ENCODE measurements at places on chromosomes 2 and 18. TPM values are rescaled to one million over a fixed set of nuclear protein-coding genes. Genes with fewer than 3 reads are reported as not detected.

- DNase-seq = no peak
Measured at GRCh38 chr2:107556038-107556627, 270.6 kb upstream of the RGPD4 start.

GRCh38 chr2:196137271-196137670, 34.1 kb downstream of the STK17B start:
- no peak for DNase-seq

Gene DNAH6
- 0.49 TPM for total RNA-seq

DNA sequence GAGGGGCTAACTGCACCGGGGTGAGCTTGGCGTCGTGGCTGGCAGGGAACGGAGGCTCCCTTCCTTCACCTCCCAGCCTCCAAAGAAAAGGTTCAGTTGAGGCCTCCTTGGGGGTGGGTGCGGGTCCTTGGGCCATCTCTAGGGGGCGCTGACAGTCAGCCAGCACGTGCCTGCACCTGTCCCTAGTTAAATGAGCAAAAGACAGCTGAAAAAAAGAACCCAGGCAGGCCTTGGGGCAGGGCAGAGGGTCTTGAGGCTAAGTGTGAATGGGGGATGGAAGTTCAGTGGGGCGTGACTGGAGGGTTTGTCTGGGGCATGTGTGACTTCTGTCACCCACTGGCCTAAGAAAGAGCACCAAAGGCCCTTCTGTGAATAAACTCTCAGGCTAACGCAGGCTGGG, 56.4 kb downstream of the ZFP36L2 start:
- no peak for DNase-seq

DNA sequence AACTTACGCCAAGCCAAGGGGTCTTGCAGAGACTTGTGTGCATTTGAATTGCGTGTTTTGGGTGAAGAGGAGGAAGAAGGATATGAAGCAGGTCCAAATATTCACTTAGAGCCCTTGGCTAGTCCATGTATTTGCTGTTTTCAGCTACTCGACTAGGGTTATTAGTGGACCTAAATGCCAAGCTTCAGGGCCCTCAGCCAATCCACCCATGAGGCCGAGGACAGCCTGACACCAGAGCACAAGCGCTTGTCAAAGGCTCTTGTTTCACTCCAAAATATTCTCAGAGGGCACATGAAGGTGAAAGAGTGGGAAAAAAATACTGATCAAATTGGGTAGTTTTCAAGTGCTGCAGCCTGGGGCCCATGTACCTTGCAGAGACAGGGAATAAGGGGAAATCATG, 174.8 kb upstream of the ACAA2 start:
- DNase-seq = no peak

Gene PARD6G
- 0.54 TPM for total RNA-seq

Gene SPAST
- 37.3 TPM for total RNA-seq

GRCh38 chr18:9539283-9539682, 64.0 kb downstream of the RALBP1 start:
- DNase-seq = peak; percentile 82

GRCh38 chr2:104487366-104487765, 366.5 kb upstream of the POU3F3 start:
- DNase-seq = no peak

- no peak for DNase-seq
Measured at GRCh38 chr2:218256612-218257350, 4.0 kb upstream of the GPBAR1 start.

DNA sequence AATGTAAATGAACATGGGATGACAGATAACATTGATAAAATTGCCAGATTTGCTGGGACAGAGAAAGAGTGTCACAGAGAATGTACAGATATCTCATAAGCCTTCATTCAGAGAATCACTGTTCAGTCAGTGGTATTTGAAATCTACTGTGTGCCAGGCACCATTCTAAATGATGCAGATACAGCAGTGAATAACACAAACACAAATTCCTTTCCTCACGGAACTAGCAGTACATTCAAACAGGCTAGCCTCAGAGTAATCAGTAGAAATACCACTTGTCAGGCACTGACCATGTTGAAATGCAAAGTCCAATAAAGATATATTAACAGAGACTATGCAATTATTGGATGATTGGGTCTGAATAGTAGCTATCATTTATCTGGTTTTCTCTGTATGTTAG, 211.0 kb downstream of the RDH14 start:
- DNase-seq = no peak

Gene PTCD3
- total RNA-seq = 61.6 TPM

Gene MAP3K19
- total RNA-seq = not detected

Gene DES
- total RNA-seq = 4.7 TPM

- peak; percentile 32 for DNase-seq
Measured at GRCh38 chr2:201942531-201942930, 91.1 kb upstream of the FZD7 start.

Gene GALR1
- not detected for total RNA-seq

GRCh38 chr2:54523324-54523959, 67.3 kb downstream of the SPTBN1 start:
- no peak for DNase-seq

Gene ATP8B1
- 11.2 TPM for total RNA-seq

DNA sequence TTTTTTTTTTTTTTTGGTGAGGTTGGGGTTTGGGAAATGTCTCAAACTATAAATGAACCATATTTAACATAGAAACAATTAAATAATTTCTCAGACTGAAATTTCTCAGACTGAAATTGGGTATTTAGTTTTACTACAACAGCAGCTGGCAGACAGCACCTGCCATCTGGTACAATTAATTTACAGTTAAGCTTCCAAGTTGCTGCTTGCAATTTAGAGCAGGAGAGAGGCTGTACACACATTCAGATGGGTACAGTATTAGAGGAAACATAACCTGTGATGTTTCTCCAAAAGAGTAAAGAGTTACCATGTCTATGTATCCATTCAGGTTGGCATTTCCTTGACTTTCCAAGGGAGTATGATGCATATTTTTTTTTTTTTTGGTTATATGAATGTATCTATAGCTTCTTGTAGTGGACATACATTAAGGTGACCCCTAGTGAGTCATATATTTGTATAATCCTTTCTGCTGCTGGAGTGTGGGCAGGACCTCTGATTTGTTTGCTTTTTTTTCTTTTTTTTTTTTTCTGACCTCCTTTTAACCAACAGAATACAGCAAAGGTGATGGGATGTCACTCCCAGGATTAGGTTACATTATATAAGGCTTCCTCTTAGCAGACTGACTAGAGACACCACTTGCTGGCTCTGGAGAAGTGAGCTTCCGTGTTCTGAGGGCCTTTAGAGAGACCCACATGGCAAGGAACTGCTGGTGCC, 201.7 kb downstream of the PTH2R start:
- no peak for DNase-seq

- DNase-seq = no peak
Measured at GRCh38 chr2:102780467-102780866, 18.6 kb downstream of the TMEM182 start.

Gene C2orf72
- total RNA-seq = not detected

Gene CRYGC
- total RNA-seq = not detected

DNA sequence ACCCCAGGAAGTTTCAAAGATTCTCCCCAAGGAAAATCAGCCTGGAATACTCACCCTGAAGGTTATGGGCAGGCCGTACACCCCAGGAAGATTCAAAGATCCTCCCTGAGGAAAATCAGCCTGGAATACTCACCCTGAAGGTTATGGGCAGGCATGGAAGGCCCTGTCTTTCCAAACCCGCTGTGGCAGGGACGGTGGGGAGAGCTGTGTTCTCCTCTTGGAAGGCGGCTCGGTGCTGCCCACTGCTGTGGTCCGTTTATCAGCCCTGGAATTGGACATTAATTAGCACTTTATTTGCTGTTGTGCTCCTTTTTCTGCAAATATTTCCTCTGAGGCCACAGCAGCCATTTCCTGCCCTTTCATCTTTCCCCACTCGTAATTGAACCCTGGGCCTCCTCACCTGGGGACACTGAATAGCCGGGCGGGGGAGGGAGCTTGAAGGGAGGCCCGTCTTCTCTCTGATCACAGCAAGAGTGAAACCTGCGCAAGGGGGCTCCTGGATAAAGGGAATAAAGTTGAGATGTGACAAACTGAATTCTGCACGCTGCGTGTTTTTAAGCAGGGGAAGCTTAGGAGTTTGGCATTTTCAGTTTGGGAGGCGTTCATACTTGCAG, 308.7 kb upstream of the SALL3 start:
- DNase-seq = no peak

GRCh38 chr18:47480166-47480565, 228.7 kb upstream of the SKOR2 start:
- DNase-seq = no peak

Gene ALPP
- total RNA-seq = not detected

DNA sequence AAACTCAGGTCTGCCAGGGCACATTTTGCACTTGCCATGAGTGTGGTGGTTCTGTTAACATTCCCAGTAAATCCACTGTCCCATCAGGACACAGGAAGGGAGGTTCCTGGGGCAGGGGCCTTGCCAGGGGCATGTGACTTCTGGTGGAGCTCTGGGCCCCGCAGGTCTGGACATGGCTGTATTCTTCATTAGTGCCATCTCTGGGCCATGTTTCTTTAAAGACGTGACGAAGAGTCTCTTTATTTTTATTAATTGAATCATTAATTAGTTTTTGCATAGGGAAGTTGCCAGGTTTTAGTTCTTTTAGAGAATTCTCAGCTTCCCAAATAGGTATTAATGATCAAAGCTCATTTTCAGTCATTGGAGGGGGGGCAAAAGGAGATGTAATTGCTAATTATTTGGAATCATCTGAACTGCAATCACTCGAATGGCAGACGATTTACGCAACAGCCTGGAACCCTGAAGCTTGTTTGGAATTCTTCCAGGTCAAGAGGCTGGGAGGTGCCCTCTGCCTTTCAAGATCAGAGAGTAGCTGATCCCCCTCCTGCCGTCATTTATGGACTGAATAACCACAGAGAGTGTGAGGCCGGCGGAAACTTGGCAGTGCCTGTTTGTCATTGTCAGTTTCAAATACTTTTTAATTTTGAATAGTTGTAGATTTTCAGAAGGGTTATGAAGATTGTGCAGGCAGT, 106.2 kb downstream of the RTP5 start:
- no peak for DNase-seq

DNA sequence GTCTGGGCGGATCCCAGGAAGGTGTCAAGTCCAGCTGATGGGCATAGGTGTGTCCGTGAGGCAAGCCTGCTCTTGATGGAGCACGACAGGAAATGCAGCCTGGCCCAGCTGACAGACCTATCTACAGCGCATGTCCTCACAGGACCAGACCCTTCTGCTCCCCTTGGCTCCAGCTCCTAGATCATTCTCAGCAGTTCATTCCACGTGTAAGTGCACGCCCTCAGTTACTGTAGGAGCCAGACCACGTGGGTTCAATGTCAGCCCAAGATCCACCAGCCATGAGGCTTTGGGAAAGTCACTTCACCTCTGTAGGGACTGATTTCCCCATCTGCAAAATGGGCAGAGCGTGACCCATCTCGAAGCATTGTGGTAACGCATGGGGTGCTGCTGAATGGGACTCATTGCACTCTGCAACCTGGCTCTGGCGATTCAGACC, 47.8 kb downstream of the TMEM17 start:
- DNase-seq = no peak

GRCh38 chr18:57150828-57151227, 3.9 kb downstream of the BOD1L2 start:
- DNase-seq = no peak

Gene GRHL1
- total RNA-seq = 1.3 TPM

DNA sequence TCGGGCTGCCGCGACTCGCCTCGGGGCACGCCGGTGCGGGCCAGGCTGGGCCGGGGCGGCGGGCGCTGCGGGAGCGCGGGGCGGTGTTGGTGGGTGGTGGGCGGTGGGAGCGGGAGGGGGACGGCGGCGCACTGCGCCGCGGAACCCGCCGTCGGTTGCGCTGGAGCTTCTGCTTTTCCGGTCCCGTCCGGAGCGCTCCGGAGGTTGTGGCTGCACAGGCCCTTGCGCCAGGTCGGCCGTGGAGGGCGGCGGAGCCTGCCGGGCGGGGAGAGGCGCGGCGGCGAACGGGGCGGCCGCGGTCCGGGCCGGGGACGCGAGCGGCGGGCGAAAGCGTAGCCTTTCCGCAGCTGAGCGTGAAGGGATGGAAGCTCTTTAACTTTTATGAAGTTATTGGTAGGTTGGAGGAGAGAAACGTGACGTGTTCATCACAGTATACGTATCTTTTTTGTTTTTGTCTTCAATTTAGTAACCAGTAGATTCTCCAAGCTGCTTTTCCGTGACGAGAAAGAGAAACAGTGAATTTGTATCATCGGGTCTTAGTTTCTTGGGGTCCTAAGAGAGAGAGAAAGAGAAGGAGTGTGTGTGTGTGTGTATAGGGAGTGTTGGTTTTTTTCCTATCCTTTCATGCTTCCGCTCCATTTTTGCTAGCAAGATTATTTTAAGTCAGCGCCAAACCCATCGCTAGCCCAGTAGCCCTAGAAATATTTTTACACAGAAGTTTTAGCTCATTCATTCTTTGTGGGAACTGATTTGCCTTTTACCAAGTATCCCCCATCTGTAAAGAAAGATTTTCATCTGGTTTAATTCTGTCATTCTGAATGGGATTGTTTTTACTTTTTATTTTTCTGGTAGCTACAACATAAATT, 535 bp downstream of the ATG4B start:
- peak; percentile 22 for DNase-seq

GRCh38 chr2:444937-445884, 157.3 kb upstream of the ALKAL2 start:
- no peak for DNase-seq

DNA sequence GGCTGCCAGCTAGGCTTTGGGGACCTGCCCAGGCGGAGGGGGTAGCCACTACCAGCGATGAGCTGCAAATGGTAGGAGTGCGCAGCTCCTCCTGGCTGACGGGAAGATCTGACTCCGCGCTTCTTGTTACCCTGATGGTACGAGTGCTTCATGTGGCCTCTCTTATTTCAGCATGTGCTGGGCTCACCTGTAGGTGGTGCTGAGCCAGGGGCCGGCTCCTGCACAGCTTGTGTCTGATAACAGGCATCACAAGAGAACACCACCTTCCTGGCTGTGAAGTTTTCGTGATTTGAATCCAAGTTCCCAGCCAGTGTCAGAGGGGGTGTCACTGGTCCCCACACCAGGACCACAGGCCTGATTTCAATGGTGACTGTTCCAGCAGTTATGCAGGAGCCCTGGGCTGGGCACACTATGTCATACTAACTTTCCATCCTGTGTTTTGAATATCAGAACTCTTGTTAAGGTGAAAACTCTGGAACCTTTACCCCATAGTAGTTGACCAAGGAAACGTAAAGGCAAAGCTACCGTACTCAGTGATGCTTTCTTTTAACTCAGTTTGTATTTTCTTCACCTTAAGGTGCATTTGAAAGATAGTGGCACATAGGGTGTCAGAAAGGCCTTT, 28.0 kb downstream of the APCDD1 start:
- DNase-seq = no peak

- no peak for DNase-seq
Measured at GRCh38 chr18:73782405-73782804, 365.2 kb downstream of the FBXO15 start.

GRCh38 chr2:35035883-35036282, 1319.7 kb upstream of the CRIM1 start:
- DNase-seq = no peak

Gene ESCO1
- total RNA-seq = 15.6 TPM

Gene MGAT5
- total RNA-seq = 15.8 TPM

DNA sequence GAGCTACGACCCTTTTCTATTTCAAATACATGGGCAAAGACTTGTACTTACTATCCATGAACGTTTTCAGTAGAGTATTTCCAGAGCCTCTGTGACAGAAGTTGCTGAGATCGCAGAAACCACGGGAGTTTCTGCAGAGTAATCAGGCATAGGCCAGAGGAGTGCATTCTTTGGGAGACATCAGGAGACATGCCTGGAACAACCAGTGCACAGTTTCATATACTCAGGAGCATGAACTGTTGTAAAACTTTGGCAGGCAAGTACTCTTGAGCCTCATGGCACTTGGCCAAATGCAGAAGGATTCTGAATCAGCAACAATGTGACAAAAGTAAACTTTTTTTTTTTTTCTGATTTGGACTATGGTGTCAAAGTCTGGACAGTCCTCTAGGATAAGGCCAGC, 307.1 kb downstream of the GRB14 start:
- peak; percentile 9 for DNase-seq

GRCh38 chr2:55751966-55752365, 58.3 kb upstream of the PNPT1 start:
- DNase-seq = peak; percentile 63
